WTC11 (cell line): ENCODE measurements at places on chromosomes 6 and 20.

DNA sequence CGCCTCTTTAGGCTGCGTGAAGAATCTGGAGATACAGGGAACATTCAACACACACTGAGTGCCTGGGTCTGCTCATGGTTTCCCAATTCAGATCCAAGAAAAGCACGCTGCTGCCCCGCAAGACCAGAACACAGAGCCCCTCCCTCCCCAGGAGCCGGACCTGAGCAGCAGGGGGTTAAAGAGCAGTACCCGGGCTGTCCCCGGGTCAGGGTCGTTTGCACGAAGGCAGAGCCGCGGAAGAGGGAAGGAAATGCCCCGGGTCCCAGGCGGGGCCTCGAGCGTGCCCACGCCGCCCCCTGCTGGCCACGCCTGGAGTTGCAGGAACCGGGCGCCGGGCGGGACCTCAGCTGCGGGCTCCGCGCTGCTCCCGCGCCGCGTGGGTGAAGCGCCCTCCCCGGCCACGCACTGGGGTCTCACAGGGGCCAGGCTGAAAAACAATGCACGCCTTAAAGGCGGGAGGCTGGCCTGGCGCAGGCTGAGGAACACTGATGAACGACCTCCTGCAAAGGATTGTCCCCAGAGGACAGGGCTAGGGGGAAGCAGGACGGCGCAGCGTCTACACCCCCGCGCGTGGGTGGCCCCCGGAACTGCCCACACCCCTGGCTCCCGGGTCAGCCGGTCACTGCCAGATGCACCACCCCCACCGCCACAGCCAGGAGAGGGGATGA, 48.9 kb downstream of the ANKRD60 start:
- peak; percentile 73 for DNase-seq

- DNase-seq = no peak
Measured at GRCh38 chr20:50042370-50043313, 59.9 kb downstream of the SNAI1 start.

- DNase-seq = no peak
Measured at GRCh38 chr6:166671434-166672081, 44.5 kb upstream of the RPS6KA2 start.

- DNase-seq = peak; percentile 55
Measured at GRCh38 chr6:170279977-170280688, 10.7 kb downstream of the DLL1 start.

DNA sequence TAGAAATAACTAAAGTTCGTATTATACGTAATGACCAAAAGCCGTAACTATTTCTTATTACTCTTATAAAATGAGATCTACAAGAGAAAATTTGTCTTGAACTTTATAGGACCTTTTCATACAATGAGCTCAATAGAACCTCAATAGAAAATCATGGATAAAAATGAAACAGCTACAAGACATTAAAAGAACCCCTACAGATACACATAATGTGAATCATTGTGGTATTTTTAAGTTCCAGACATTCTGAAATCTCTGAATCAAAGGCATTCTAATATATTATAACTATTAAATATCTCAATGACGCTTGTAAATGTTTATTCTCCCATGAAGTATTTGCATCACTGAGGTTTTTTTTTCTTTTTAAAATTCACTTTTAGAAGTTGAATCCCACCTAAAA, 22.2 kb upstream of the POU3F2 start:
- no peak for DNase-seq

- DNase-seq = no peak
Measured at GRCh38 chr20:5731753-5732366, 18.3 kb upstream of the SHLD1 start.

DNA sequence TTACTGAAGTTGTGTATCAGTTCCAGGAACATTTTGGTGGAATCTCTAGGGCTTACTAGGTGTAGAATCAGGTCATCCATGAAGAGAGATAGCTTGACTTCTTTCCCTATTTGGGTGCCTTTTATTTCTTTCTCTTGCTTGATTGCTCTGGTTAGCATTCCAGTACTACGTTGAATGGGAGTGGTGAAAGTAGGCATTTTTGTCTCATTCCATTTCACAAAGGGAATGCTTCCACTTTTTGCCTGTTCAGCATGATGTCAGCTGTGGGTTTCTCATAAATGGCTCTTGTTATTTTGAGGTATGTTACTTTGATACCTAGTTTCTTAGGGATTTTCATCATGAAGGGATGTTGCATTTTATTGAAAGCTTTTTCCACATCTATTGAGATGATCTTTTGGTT, 195.3 kb downstream of the MOXD1 start:
- DNase-seq = no peak

- peak; percentile 54 for DNase-seq
Measured at GRCh38 chr20:38723848-38724625, at the start of gene SLC32A1. TSS of gene SLC32A1 (plus strand) at chr20:38724486. CDS start at chr20:38724725, 239 bp downstream.

- no peak for DNase-seq
Measured at GRCh38 chr6:111837641-111838500, 35.4 kb downstream of the FYN start.

DNA sequence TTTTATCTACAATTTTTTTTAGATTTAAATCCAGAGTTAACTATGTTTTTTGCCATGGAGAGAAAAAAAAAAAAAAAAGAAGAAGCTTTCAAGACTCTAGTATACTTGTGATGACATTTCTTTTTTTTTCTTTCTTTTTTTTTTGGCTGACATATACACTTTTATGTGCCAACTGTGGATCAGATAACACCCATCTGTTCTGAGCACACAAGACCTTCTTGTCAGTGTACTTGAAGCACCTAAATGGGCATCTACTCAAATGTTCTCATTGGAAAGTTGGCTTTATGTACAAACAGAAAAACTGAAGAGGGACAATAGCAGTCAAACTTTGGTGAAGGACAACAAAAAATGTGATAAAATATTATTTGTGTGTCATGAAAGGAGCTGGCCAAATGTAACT, 904.5 kb downstream of the GRIK2 start:
- DNase-seq = no peak

GRCh38 chr20:45823949-45824835, 2.9 kb downstream of the TNNC2 start:
- peak; percentile 81 for DNase-seq
